GOT3 (cell line): ENCODE measurements at places on chromosomes 3 and 15.
A peak's percentile ranks its signal among the peaks of the same experiment; 100 is the strongest.

DNA sequence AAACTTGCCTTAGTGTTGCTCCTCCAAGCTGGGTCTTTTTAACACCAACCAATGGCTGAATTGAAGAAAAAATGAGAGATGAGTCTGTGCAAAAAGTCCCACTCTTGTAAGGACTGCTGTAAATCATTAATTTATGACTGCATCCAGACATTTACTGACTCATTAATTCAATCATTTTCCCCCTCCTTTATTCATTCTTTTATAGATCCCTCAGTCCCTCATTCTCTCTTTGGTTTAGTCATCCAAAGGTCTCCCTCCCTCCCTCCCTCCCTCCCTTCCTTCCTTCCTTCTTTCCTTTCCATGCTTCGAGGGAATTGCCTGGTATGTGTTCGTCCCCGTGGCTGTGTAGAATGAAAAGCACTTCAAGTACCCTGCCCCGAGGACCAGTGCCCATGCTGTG is 35.3 kb upstream of the MRPS22 start:
- no peak for DNase-seq

DNA sequence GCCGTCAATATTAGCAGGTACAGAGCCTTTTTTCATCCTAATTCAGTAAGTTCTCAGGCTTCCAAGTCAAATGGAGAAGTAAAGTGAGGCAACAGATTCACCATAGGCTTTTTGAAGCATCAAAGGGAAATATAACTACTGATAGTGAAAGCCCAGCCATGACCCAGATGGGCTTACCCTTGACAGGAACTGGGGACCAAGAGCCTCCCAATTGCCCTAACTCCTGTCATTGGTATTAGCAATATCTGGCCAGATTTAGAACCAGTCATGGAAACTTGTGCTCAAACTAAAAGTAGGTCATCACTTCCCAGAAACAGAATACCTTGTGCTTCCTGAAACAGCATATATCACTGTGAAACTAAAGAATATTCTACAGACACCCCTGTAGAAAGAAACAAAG is 33.0 kb downstream of the NME9 start:
- DNase-seq, result no peak

- no peak for DNase-seq
Measured at GRCh38 chr15:38624244-38625205, 59.9 kb upstream of the RASGRP1 start.

DNA sequence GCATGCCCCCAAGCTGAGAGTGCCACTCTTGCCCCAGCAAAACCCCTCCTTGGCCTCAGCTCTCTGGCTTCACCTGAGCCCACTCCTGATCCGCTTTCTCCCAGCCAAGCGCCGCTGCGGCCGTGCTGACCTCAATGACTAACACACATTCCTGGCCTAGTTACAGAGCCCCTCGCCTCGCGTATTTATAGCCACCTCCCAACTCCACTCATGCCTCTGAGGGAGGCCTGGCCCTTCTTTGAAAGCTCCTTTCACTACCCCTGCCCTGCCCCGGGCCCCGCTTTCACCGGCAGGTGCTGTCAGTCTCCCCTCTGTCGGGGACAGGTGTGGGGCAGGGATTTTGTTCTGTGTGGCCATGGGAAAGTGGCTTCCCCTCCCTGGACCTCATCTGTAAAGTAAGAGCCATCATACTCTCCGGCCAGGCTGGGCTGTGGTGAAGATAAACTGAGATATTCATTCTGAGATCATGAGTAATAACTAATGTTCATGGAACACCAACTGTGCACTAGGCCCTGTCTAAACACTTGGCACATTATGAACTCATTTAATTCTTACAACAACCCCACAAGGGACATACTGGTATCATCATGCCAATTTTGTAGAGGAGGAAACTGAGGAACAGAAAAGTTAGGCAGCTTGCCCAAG is 13.2 kb upstream of the ATP2B2 start:
- DNase-seq, result no peak

- DNase-seq, result no peak
Measured at GRCh38 chr15:52803467-52804306, 13.6 kb upstream of the ONECUT1 start.

DNA sequence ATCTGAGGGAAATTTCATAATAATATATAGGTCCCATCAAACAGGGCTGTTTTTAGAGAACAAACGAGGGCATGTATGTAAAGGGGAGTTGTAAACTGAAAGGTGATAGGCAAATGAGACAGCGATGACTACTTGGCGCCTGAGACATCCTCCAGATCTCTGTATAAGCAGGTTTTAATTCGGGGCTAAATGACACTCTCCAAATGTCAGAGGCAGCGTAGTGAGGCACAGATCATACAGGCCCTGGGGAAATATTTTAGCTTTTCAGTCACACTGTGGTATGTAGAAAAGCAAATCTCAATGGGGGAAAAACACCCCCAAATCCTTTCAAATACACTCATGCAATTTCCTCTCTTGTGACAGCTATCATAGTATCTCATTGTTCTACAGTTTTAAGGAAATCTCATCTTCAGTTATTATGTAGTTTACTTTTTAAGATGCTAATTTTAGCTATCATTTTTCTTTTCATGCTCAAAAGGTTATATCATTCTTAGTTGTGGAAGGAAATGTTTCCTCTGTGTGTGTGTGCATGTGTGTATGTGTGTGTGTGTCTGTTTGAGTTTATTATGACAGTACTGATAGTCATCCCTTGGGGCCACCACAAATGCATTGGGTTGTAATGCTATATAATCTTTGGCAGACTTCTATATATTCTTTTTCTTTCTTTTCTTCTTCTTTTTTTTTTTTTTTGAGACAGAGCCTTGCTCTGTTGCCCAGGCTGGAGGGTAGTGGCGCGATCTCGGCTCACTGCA is 1.1 kb downstream of the TPRG1 start:
- DNase-seq, result no peak

- DNase-seq, result no peak
Measured at GRCh38 chr3:178966299-178967176, 105.1 kb downstream of the ZMAT3 start.

- DNase-seq, result no peak
Measured at GRCh38 chr3:169400874-169401273, 262.6 kb downstream of the MECOM start.

- peak; percentile 38 for DNase-seq
Measured at GRCh38 chr3:37993820-37994638, 3.4 kb downstream of the VILL start.

- no peak for DNase-seq
Measured at GRCh38 chr3:30343067-30343831, 263.2 kb upstream of the TGFBR2 start.

DNA sequence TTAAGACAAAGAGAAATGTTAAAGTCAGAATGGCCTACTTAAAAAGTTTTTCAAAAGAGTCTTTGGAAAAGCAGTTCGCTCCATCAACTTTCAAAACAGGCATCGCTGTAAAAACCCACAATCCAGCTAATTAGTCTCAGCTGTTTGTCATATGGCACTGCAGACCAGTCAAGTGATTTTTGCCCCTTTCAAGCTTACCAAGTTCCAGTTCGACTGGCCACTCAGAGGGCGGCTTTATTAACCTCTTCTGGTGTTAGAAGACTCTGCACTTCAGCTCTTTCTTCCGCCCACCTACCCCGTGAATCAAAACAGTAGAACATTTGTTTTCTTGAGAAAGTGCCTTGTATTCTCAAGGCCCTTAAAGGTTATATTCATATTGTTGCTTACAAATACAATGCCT is 19.3 kb downstream of the RAB27A start:
- no peak for DNase-seq

- no peak for DNase-seq
Measured at GRCh38 chr3:66017591-66017990, 21.1 kb downstream of the MAGI1 start.
